ENCODE measurements at places on chromosomes 4 and X. TPM values are rescaled to one million over a fixed set of nuclear protein-coding genes. Genes with fewer than 3 reads are reported as not detected.

DNA sequence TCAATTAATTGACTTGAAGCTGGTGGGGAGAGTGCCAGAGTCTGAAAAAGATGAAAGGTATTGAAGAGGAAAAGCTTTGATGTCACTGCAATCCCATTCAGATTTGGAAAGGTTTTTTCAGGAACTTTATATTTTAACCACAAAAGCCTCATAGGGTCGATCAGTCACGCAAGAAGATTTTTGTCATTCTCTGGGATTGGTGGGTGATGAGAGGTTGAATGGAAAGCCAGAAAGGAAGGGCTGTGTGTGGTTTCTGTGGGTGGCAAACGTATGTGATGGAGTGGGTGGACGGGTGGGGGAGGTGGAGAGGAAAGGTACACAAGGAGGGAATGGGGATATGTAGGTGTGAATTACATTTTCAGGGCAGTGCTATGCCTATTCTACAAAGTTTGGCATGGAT lies 173.8 kb upstream of the SCML1 start:
- H3K4me3 ChIP-seq = no peak overlapping the region
- peaks cover 43% of the 10 kb centered on the region for H3K4me1 ChIP-seq
- no peak overlapping the region for H3K27ac ChIP-seq
- H3K27me3 ChIP-seq = no peaks in the 10 kb centered on the region

DNA sequence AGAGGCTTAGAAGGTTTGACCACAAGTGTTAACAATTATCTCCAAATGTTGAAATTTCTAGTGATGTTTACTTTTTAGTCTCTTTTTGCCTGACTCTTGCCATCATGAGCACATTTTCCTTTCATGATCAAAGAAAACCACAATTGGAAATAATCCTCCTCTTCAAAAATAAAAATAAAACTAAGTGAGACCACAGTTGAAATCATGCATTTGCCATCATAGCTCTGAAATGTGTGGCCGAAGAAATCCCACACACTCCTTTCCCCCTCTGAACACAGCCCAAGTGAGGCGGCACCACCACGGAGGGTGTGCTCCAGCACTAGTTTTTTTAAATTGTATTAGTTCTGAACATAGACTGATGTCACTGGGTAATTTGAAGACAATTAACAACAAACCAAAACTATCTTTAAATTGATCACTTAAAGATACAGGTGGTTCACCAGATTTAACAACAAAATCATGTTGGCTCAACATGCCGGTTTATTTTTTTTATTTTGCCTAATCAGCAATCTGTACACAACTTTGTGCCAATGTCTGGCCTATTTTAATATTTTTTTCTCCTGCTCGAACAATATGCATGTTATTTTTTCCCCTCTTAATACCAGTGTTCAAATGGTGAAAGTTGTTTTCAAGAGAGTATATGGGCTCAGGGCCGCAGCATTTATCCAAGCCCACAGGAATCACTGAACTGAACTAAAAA lies 17.6 kb downstream of the APBB2 start:
- H3K4me3 ChIP-seq = peak overlapping the region; percentile 29
- DNase-seq = peak; percentile 60
- H3K27ac ChIP-seq = peak overlapping the region; percentile 29
- no peaks in the 10 kb centered on the region for H3K36me3 ChIP-seq
- no peaks in the 10 kb centered on the region for H3K27me3 ChIP-seq

GRCh38 chrX:103540145-103540544 lies 20.9 kb upstream of the RAB40A start:
- no peaks in the 10 kb centered on the region for H3K36me3 ChIP-seq
- DNase-seq = peak; percentile 74
- H3K27ac ChIP-seq = peak overlapping the region; percentile 35
- H3K4me1 ChIP-seq = peaks cover 22% of the 10 kb centered on the region

DNA sequence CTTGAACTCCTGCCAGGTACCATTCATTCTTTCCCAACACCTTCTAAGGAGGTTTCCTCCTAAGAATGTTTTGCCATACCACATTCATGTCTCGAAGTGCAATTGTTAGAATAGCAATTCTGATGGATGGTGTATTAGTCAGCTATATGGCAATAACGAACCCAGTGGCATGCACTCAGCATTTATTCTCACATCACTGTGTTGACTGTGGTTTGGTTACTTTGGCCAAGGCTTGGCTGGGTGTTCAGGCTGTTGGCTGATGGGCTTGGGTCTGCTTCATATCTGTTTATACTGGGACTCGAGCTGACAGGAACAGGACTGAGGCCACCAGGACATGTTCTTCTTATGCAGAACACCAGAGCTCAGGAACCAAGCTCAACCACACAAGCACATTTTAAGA lies 31.7 kb downstream of the PSAPL1 start:
- peaks cover 28% of the 10 kb centered on the region for H3K27me3 ChIP-seq
- no peak overlapping the region for H3K4me3 ChIP-seq
- DNase-seq = peak; percentile 6
- H3K27ac ChIP-seq = no peak overlapping the region

GRCh38 chr4:26522478-26522877 lies 32.2 kb upstream of the CCKAR start:
- H3K27ac ChIP-seq = no peak overlapping the region
- no peaks in the 10 kb centered on the region for H3K27me3 ChIP-seq
- H3K4me3 ChIP-seq = 0 out of 2 replicates have a peak overlapping the region, but pooled peaks have one; percentile 11
- H3K36me3 ChIP-seq = no peaks in the 10 kb centered on the region
- DNase-seq = peak; percentile 66

- H3K27ac ChIP-seq = peak overlapping the region; percentile 56
- peak overlapping the region; percentile 38 for H3K4me3 ChIP-seq
- peak; percentile 90 for DNase-seq
- no peaks in the 10 kb centered on the region for H3K27me3 ChIP-seq
- H3K36me3 ChIP-seq = no peaks in the 10 kb centered on the region
These were observed 304.4 kb upstream of the SLIT2 start for GRCh38 chr4:19947349-19947748.

DNA sequence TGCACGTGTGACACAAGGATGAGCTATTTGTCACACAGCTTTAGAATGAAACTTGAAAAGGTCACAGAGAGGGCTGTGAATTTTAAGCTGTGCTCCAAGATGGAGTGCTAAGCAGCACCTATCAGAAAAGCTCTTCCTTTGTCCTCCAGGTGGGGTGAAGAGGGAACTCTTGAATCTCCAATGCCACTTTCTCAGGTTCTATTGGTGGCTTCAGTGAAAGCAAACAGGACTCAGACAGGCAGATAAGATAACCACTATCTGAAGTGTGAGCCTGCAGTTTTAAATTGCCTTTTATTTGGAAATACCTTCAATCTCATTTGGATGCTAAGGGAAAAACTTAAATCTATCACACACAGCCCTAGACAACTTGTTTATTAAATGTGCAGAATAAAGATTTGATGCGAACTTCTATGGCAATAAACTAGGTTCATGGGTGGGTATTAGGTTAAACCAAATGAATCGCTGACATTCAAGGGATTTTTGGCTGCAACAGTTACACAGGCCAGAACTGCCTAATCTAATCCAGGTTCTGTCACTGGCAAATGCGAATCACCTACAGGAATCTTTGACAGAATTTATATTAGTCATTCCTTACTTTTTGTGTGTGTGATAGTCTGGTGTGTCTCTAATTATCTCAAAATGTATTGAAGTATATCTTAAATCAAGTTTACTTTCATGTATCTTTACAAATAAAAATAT lies 13.6 kb upstream of the PDGFRA start:
- no peak overlapping the region for H3K4me3 ChIP-seq
- peaks cover 40% of the 10 kb centered on the region for H3K4me1 ChIP-seq
- H3K27me3 ChIP-seq = no peaks in the 10 kb centered on the region

- H3K27me3 ChIP-seq = peaks cover 40% of the 10 kb centered on the region
- no peak overlapping the region for H3K4me3 ChIP-seq
- no peak overlapping the region for H3K27ac ChIP-seq
- H3K36me3 ChIP-seq = no peaks in the 10 kb centered on the region
These were observed 68.8 kb downstream of the HOPX start for GRCh38 chr4:56612282-56612681.

DNA sequence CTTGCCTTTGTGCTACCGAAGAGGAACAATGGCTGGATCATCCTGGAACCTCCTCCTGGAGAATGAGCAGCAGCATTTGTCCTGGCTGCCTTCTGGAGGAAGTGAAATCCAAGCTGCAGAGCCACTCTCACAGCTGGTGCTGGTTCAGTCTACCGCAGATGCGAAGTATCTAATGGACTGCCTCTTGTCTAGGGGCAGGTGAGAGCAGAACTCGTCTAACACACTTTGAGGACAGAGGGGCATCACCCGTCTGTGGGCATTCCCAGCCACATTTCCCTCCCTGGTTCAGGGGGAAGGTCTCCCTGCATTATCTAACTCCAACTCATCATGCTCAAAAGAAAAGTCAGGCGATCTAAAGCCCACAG lies 338.2 kb upstream of the GATB start:
- H3K27ac ChIP-seq = no peak overlapping the region
- H3K4me3 ChIP-seq = no peak overlapping the region
- DNase-seq = no peak
- H3K36me3 ChIP-seq = no peaks in the 10 kb centered on the region
- peaks cover 20% of the 10 kb centered on the region for H3K4me1 ChIP-seq
- H3K27me3 ChIP-seq = no peaks in the 10 kb centered on the region

DNA sequence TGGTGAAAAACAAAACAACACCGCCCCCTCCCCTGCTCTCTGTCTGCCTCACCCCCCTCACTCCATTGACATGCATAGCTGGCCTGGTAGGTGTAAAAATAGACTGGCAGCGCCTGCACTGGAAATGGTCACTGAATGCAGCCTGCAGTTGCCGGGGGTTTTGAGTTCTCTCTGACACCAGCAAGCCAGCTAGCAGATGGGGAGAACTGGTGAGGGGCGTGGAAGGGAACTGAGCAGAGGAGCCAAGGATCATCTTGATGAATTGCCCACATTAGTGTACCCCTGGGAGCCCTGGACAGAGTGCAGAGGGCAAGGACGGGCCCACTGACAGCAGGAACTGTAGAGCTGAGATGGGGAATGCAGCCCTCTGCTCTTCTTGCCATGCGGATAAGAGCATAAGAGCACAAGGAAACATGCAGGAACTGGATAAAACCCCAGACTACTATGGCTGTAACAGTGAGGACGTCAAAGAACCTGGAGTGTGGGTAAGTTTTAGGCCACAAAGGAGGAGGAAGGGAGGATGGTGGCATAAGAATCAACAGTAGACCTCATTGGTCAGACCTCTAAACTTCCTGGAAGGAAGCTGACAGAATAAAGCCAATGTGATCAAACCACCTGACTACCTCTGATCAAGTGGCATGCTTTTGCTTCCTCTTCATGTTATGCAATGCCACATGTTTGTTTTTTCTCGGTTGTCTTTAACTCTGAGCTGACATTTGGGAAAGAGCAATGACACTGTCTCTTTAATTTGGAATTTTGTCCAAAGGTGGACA lies 96.3 kb downstream of the ANK2 start:
- no peak overlapping the region for H3K4me3 ChIP-seq
- H3K27ac ChIP-seq = no peak overlapping the region
- peak; percentile 7 for DNase-seq
- no peaks in the 10 kb centered on the region for H3K27me3 ChIP-seq
- H3K4me1 ChIP-seq = peaks cover 30% of the 10 kb centered on the region

DNA sequence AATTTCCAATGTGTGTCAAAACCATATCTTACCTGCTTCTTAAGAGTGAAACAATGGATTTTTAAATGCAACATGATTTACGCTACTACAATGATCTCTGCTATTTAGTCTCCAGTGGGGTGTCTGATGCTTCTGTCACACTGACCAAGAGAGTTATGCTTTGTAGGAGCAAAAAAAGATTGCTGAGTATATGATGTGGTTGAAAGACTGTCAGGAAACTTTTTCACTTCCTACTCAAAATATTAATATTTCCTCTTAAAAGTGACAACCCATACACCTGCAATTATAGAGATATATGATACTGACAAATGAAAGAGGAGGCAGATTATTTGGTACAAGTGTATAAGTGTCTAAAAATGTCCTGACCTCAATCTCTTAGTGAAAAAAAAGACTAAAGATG lies 105.2 kb upstream of the BMP3 start:
- H3K27me3 ChIP-seq = no peaks in the 10 kb centered on the region
- no peaks in the 10 kb centered on the region for H3K4me1 ChIP-seq
- DNase-seq = no peak
- no peaks in the 10 kb centered on the region for H3K36me3 ChIP-seq
- no peak overlapping the region for H3K4me3 ChIP-seq
- no peak overlapping the region for H3K27ac ChIP-seq

GRCh38 chrX:30327762-30328161 lies 18.6 kb upstream of the NR0B1 start:
- H3K27ac ChIP-seq = no peak overlapping the region
- no peak overlapping the region for H3K4me3 ChIP-seq
- no peak for DNase-seq
- no peaks in the 10 kb centered on the region for H3K36me3 ChIP-seq
- no peaks in the 10 kb centered on the region for H3K4me1 ChIP-seq

- H3K27ac ChIP-seq = no peak overlapping the region
- H3K4me1 ChIP-seq = no peaks in the 10 kb centered on the region
- no peak overlapping the region for H3K4me3 ChIP-seq
- no peak for DNase-seq
These were observed 120.4 kb upstream of the STS start for GRCh38 chrX:7027071-7027470.

DNA sequence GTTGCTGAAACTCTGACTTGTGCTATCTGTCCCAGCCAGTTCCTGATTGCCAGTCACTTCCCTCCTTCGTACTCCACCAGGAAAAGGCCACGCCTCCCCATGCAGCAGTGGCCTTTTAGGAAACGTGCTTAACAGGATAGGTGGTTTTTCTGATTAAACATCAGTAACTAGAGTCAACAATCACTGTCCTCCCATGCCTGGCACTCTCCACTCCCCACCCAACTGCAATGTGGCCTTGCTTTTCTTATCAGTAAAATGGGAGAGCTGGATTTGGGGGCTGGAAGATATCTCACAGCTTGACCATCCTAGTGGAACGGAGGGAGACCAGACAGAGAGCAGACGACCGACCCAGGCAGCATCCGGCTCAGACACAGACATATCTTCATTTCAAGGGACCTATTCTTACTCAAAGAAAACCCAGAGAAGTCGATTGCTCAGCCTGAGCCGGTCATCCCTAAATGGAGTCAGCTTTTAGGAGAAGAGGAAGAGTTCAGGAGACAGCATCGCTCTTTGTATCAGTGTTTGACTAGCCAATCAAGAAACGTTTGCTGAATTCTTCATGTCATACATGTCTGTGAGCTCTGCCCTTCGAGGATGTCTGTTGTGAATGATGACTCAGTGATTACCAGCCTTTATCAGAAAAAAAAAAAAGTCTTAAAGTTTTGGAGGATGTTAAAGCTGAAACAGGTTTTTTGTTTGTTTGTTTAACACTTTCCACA lies 12.7 kb upstream of the UBA6 start:
- peak; percentile 69 for DNase-seq
- no peak overlapping the region for H3K4me3 ChIP-seq
- peak overlapping the region; percentile 36 for H3K27ac ChIP-seq
- peaks cover 13% of the 10 kb centered on the region for H3K4me1 ChIP-seq

DNA sequence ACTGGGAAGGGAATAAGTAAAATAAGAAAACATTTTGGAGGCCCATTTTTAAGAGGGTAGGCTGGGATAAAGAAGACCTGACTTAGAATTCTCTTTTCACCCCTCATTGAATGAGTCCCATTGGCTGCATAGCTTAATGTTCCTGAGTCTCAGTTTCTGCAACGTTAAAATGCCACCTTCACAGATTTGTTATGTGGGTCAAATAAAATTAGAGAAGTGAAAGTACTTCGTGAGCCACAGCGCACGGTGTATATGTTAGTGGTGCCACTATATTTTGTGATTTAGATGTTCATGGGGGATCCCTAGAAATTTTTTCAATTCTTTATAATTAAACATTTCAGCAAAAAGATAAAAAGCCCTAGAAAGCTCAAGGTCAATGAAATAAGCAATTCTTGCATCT lies 109.2 kb upstream of the HS3ST1 start:
- no peak overlapping the region for H3K4me3 ChIP-seq
- H3K4me1 ChIP-seq = no peaks in the 10 kb centered on the region
- no peak overlapping the region for H3K27ac ChIP-seq
- no peaks in the 10 kb centered on the region for H3K36me3 ChIP-seq
- H3K27me3 ChIP-seq = no peaks in the 10 kb centered on the region

SH3BGRL gene
- 169 TPM for polyA plus RNA-seq

BMP3 gene
- not detected for polyA plus RNA-seq

UGT2B15 gene
- polyA plus RNA-seq = not detected

XPNPEP2 gene
- 0.74 TPM for polyA plus RNA-seq

CXCL10 gene
- polyA plus RNA-seq = not detected

MAGEB2 gene
- not detected for polyA plus RNA-seq
